ENCODE measurements at places on chromosomes 7 and 10.

- no peak for DNase-seq
These were observed 6.6 kb upstream of the FEZF1 start for GRCh38 chr7:122311050-122311700.

DNA sequence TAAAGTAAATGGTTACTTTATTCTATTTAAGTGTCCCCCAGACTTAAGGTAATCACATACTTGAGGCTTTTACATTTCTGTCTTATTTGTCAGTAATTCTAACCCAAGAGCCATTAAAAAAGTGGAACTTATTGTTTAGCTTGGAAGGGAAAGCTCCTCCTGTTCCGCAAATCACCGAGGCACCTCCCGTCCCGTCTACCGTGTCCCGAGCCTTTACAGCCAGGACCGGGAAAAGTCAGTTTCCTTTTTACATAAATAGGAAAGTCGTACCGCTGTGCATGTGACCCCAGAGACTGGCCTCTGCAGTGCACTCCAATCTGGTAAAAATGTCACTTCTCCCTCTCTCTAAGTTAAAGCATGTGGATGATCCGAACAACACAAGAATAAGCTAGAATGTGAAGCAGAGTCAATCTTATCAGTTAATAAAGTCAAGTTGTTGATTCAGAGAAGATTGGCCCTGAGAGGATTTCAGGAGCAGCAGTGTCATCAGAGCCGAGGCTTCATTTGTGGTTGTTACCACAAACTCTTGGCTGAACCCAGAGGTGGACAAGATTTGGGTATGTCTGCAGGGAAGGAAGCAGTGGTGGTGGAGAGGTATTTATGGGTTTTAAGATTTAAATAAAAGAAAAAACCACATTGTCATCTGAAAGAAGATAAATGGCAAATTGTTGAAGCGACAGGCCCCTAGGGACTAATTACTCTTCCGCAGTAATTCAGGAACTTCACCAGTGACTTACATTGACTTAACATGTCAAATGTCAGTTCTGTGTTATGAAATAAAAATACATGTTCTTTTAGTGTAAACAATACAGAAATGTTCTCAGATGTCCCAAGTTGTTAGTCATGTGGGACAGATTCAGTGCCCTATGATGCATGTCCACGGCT lies 316.6 kb upstream of the ZNF32 start:
- no peak for DNase-seq

- no peak for DNase-seq
These were observed 8.0 kb downstream of the SLC18A2 start for GRCh38 chr10:117248750-117249465.

DNA sequence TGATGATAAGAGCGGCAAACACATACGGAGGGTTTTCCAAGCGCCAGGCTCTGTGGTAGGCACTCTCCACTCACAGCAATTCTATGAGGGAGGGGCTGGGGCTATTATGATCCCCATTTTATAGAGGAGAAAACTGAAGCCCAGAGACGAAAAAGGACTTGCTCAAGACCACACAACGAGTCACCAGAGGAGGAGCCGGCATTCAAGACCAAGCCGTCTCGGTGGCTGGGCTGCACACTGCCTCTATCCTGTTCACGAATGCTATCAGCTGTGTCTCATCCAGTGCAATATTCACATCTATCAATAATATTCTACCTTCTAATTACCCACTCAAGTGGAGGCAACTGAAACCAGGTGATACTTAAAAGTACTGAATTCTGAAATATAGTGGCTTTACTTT lies 67.8 kb upstream of the NMT2 start:
- DNase-seq: no peak

GRCh38 chr10:3761021-3761686 lies 23.9 kb downstream of the KLF6 start:
- no peak for DNase-seq

GRCh38 chr7:39402034-39402433 lies 164.2 kb upstream of the YAE1 start:
- no peak for DNase-seq

- no peak for DNase-seq
These were observed 33.4 kb upstream of the ADRB1 start for GRCh38 chr10:114010316-114010715.

GRCh38 chr10:10327934-10328333 lies 689.7 kb upstream of the CELF2 start:
- no peak for DNase-seq

GRCh38 chr7:76302347-76303201 lies at the start of gene HSPB1:
Gene HSPB1 (plus strand): TSS chr7:76302673. CDS start chr7:76302713, 40 bp downstream.
- peak; percentile 93 for DNase-seq

- no peak for DNase-seq
These were observed 48.6 kb upstream of the KIF5B start for GRCh38 chr10:32104622-32105509.

GRCh38 chr7:46830-47140 lies 145.6 kb upstream of the FAM20C start:
- no peak for DNase-seq

DNA sequence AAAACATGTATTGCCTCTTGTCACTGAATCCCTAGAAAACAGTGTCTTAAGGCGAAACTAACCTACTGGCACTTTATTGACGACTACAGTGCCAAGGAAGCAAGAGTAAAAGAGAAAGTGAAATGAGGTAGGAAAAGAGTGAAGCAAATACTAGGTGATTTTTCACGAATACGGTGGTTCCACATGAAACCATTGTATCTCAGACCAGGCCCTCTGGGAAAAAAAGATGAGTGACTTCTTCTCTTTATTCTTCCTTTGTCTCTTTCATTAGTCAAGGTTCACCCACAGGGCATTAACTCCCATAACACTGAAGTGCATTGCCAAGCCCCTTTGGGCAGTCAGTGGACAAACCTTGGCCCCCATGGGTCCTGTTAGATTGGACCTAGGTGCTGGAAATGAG lies 16.2 kb upstream of the MACC1 start:
- no peak for DNase-seq

GRCh38 chr10:124480860-124481259 lies 19.2 kb downstream of the LHPP start:
- DNase-seq: no peak

DNA sequence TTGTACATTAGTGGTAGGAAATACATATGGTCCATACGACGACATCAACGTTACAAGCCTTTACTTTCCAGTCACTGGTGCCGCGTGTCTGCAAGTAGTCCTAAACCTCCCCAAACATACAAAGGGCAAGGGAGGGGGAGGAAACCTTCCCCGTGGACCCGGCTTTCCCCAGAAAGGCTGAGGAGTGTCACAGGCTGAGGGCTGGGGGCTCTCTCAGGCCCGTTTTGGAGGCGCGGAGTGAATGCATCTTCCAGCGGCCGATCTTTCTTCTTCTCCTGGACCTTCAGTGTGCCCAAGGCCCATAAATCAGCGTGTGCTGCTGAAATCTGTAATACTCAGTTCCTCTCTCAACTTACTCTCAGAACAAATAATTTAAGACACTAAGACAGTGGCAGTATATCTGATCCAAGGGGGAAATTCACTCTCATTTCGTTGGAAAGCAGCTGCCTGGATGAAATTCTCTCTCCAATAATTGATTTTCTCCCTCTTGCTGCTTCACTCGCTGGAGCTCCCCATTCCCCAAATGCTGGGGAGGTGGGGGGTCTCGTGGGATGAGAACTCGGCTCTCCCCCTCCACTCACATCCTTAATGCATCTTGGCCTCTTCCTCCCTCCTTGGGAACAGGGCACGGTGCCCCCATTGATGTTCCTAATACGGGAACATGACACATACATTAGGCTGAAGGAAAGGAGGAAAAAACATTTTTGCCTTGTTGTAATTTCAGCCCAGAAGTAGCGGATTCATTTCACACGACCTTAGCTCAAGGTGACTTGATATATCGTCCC lies 126.1 kb downstream of the ADARB2 start:
- no peak for DNase-seq

DNA sequence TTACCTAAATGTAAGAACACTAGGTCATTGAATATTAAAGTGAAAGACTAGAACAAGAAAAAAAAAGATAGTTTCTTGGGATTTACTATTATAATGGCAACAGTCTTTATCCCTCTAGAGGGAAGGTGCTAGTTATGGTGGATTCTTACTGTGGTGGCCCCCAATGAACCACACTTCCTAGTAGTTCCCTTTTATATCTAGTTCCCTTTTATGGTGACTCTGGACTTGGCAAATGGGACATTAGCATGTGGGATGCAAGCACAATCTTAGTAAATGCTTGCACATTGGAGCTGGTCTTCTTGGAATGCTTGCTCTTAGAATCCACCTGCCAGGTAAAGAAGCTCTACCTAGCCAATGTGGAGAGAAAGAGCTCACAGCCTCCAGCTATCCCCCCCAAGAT lies 430.2 kb downstream of the LRMDA start:
- no peak for DNase-seq

DNA sequence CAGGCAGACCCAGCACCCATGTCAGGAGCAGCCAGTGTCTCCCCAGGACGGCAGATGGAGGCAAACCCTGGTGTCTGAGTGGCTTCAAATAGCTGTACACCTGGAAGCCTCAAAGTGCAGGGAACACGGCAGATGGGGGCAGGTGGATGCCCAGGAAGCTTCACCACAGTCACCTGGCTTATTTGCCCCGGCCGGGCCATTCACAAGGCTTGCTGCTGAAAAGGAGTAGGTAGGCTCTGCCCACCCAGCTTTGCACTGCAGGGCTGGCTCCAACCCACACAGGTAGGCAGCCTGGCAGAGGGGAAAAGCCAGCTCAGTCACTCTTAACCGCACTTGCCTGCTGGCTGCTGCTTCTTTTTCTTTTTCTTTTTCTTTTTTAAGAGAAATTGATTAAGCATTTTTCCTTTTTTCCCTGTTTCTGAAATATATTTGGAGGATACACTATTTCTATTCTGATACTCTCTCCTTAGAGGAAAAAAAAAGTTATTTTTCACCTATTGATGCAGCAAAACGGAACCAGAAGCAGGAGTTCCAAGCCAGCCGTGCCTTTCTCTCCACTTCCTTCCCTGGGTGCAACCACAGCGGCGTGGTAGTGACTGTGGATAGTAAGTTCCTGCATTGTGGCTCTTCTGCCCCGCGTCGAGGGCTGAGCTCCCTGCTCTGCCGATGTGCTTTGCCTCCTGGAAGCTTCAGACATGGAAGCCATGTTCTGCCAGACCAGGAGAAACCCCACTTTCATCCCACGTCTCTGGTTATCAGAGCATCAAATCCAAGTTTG lies 118.3 kb downstream of the KLF6 start:
- no peak for DNase-seq

DNA sequence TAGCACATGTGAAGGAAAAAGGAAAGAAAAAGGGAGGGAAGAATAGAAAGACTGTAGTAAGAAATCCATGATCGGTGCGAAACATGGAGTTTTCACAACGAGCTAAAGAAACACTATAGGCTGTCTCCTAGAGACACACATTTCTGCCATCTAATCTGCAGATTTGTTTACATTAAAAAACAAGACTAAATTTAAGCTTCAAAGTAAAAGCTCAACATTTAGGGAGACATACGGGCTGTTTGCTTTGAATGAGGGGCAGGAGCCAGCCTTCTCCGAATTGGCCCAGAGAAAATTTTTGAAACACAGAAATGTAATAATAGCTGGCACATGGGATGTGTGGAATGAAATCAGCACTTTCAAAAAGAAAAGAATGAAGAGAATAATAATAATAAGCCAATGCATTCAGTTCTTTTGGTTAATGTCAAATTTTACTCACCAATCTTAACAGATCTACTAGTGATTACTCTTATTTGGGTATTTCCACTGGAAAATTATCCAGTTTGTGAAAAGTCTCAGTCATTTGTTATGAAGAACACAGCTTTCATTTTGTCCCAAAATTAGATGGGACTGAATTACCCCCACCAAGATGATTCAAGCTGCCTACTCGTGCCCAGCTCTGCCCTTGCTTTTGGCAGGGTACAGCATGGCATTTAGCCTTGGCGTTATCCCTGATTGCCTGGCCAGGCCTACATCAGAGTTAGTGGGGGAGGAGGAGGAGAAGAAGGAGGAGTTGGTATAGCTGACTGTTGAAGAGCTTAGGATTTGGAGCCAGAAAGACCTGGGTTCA lies 47.1 kb downstream of the MTURN start:
- DNase-seq: no peak

DNA sequence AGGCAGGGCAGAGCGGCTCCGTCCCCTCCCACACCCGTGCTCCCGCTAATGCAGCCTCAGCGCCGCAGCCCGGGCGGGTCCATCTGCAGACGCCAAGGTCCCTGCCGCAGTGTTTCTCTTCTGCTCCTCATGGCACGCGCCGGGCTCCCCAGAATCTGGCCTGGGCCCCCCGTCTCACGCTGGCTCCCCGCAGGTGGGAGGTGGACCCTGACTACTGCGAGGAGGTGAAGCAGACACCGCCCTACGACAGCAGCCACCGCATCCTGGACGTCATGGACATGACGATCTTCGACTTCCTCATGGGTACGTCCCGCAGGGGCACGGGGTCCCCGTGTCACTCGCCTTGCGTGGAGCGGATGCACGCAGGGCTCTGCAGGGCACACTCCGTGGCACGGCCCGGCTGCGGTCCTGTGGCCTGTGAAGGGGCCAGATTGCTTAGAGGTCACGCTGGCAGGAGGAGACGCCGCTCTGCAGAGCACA lies 33.5 kb upstream of the FOXL3 start:
- no peak for DNase-seq

DNA sequence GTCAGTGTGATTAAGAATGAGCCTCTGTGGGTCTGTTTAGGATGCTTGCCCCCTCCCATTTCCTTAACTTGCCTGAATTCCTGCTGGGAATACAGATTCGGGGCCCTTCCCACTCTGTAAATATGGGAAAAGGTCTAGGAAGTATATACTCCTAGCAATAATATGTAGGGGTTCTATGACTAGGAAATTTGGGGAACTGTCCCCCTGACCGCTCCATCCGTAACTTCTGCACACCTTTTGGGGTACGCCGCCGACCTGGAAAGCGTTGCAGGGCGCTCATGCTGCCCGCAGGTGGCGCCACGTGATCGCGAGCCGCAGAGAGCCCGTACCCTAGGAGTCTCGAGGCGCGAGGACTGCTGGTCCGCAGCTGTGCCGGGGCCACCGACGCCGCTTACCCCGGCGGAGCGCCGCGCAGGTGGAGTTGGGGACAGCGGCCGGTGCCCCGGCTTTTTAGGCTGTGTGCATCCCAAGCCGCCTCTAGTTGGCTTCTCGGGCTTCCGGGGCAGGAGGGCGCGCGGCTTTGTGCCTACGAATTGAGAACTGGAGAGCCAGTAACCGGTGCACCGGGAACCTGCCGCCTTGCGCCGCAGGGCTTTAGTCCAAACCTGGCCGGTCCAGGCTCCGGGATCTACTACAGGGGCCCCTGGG lies 656 bp upstream of the CNNM2 start:
- peak; percentile 40 for DNase-seq

- DNase-seq: no peak
These were observed 31.6 kb downstream of the DYDC1 start for GRCh38 chr10:80324891-80325364.

DNA sequence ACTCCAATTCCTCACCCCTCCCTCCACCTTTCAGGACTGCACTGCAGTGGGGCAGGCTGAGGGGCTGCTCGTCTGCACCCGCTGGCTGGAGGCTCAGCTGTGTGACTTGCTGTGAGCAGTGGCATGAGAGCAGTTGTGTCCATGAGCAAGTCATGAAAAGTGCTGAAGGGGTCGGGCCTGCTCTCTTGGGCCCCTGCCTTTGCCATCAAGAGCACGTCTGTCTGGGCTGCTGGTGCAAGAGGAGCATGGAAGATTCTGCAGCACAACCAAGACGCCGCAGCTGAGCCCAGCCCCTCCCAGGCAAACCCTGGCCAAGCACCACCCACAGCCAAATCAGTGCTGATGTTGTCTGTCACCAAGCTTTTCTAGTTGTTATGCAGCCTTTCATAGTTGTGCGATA lies 284.3 kb downstream of the TCERG1L start:
- DNase-seq: no peak

Measured in NCI-H774 (cell line).